ENCODE measurements at places on chromosomes 6 and 20.

DNA sequence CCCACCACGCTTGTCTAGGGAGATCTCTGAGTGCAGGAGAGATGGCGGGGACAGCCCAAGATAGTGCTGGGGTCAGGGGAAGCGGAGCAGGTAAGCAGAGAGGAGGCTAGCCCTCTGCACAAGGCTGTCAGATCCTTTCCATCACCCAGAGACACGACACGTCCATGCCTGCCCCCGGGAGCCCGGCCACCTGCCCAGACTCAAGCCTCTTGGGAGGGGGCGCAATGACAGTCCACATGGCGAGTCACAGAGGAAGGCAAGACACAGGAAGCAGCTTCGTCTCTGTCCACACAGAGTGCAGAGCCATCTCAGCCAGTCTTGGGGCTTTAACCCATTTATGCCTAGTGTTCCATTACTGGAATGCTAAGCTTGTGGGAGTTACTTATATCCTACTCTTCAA is 78.4 kb downstream of the PREX1 start:
- no peak for DNase-seq

- no peak for DNase-seq
These were observed 207.8 kb upstream of the KCNG1 start for GRCh38 chr20:51230727-51231126.

DNA sequence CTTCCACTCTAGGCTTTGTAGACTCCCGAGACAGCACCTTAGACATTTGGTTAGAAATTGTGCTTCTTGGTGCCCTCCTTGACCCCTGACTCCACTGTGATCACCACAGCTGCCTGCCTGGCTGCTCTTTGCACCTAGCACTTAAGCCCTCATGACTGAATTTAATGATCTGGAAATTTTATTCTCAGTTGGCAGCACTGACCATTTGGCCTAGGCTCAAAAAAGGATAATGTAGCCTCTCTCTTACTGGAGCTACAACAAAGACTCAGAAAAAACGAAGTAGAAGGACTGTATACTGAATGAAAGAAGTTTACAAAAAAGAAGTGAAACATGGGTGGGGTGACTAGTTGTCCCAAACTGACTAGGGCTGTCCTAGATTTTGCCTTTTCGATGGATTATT is 11.3 kb upstream of the ABRACL start:
- no peak for DNase-seq

DNA sequence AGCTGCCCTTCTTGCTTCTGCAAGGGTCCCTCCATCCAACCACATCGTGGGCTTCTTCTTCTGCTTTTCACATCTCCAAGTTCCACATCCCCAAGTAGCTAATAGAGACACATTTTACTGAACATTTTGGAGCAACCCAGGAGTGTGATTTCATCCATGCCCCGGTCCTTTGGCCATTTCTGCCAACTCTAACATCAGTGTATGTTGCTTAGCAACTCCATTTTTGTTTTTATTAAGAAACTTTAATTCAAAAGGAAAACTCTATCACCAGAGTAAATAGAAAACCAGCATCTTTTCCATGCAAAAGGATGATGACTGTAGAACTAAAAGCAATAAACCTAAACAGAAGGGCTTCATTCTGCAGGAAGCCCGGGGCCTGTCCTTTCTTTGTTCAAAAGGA is 32.7 kb upstream of the SULF2 start:
- DNase-seq: no peak

GRCh38 chr6:2695454-2696095 is 55.1 kb downstream of the MYLK4 start:
- no peak for DNase-seq

- DNase-seq: no peak
These were observed 138.1 kb downstream of the TBXT start for GRCh38 chr6:166029506-166029905.

- no peak for DNase-seq
These were observed 96.6 kb upstream of the MAN1A1 start for GRCh38 chr6:119446115-119446554.

DNA sequence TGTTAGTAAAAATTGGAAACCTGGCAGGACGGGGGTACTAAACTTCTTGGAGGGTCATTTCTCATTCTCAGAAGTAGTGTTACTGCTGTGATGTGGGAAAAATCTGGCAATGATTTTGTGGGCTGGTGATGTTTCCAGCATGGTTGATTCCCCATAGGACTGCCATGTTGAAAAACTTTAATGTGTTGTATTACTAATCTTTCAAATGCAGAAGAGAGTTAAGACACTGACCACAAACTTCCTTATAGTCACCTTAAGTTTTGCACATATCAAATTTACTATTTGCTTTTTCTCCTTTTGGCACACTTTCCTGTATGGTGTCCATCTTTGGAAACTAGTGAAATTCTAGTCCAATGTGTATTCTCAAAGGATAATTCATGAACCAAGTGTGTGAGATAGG is 236.2 kb upstream of the TAB2 start:
- DNase-seq: no peak

GRCh38 chr6:167485186-167485978 is 160.5 kb downstream of the TTLL2 start:
- no peak for DNase-seq

DNA sequence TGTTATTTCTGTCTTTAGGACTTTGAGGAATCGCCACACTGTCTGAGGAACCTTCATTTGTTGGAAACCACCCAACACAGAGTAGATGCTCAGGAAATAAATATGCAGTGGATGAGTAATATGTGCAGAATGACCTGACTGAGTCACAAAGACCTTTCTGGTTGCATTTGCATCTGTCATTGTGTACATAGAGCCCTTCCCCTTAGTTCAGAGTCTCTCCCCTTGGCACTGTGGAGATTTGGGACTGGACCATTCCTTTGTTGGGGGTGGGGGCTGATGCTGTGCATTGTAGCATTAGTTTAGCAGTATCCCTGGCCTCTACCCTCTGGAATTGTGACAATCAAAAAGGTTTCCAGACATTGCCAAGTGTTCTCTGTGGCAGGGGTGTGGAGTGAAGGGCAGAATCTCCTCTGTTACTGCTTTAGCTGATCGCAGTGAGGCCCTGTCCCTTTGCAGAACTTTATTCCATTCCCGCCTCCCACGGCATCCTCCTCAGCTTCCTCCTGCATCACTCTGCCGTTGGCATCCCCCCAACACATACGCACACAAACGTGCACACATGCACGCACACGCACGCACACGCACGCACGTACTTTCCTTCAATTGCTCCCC is 64.5 kb downstream of the EYA2 start:
- no peak for DNase-seq

DNA sequence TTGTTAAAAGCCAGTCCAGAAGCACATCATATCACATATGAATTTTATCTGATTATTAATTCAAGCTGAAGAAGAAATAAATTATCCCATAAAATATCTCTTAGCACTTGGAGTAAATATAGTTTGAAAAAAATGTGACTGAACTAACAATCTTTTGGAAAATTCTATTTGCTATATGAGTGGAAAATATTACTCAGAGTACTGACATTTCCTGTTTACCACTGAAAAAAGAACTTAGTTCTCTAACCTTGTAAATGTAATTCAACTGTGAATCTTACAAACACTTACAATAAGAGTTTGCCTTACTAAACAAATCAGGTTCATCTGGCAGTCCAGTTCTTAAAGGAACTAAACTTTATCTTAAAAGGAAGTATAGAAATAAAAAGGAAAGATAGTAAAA is 44.2 kb downstream of the MOXD1 start:
- no peak for DNase-seq

GRCh38 chr6:30355281-30355680 is 10.3 kb downstream of the RPP21 start:
- DNase-seq: no peak

DNA sequence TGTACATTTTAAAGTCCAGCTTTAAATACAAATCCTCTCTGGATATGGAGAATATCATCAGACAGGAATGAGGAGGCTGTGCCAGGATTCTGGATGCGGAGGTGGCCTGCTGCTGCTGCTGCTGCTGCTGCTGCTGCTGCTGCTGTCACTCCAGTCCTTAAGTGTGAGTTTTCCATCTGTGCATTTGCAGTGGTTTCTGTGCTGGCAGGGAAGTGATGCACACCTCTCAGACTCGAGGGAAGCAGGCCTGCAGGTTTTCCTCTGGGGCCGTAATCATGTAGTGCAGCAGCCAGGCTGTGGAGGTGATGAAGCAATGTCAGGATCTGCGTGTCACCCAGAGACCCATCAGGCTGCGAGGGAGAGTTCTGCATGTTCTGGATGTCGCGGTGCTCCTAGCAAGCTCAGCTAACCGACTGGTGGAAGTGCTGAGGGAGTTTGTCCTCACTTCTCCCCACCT is 32.0 kb downstream of the CFAP61 start:
- DNase-seq: no peak

DNA sequence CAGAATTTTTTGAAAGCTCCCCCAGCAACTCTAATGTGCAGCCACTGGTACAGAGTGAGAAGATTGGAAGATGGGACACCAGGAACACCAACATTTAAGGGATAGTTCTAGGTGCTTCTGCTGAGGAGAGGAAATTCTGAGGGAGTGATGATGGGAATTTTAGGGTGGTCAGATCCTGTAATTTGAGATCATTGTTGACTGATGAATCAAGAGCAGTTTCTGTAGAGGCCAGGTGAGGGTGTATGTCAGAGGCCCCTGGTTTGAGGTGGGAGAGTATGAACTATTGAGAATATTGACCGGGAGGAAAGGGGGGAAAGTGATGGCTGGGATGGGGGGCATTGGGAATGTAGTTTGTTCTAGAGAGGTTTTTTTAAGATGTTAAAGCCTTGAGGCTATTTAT is 47.2 kb downstream of the PTPRA start:
- no peak for DNase-seq

GRCh38 chr20:48205786-48206185 is 420.5 kb upstream of the SULF2 start:
- DNase-seq: no peak

GRCh38 chr6:106964099-106964498 is 10.4 kb downstream of the CD24 start:
- DNase-seq: no peak

DNA sequence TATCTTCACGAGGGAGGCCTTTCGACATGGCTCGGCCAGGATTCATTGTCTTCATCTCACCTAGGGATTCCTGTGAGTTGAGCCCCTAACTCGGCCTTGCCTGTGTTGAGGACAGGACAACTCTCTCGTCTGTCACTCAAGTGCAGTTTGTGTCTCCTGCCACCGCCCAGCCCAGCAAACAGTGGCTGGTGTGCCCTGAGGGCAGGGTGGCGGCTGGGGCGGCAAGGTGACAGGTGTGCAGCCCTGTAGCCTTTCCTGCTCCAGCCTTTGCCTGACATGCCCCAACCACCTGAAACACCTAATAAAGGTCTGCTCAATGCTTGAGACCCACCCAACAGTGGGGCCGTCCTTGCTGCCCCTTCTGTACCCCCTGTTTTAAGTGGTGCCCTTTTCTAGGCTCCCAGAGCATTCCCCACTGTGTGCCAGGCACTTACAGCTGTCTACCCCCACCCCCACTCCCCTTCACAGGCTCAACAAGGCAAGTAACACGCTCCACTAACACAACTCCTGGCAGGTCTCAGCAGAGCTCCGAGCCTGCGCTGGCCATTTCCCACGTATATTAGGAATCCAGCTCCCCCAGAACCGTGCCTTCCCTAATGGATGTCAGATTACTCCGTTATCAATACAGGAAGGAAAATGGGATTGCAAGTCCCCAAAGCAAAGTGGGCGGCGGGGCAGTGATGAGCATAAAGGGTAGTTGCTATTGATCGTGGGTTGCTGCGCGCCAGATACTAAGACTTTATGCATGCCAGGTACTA is 17.7 kb downstream of the GFRA4 start:
- no peak for DNase-seq

- DNase-seq: no peak
These were observed 71.6 kb downstream of the SH3BGRL2 start for GRCh38 chr6:79702691-79703090.

GRCh38 chr6:129209355-129209754 is 326.4 kb downstream of the LAMA2 start:
- no peak for DNase-seq

DNA sequence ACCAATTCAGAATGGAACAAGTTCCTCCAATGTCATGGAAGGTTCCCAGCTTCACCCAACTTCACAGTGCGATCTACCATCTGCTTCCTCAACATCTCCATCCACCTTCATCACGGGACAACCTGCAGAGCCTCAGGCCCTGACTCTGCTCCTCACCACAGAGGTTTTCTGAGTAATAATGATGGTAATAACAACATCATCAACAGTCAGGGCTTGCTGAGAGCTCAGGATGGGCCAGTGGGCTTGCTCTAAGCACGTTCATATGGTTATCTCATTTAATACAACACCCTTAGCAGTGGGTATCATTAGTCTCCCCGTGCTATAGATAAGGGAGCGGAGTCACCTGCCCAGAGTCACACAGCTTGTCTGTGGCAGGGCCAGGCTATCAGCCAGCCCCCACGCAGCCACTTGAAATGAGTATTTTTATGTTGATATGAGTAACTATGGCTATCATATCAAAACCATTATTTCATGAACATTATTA is 38.6 kb downstream of the PREX1 start:
- DNase-seq: no peak

DNA sequence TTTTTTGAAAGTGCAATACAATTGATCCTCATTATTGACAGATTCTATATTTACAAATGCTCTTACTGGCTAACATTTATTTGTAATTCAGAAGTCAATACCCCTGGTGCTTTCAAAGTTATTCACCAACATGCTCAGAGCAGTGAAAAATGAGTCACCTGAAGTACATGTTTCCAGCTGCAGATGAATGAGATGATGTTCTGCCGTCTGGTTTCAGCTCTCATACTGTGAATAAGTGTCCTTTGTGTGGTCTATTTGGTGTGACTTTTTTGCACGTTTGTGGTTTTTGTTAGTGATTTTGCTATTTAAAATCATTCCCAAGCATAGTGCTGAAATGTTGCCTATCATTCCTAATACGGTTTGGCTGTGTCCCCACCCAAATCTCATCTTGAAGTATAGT is 22.3 kb upstream of the EYA4 start:
- DNase-seq: no peak

DNA sequence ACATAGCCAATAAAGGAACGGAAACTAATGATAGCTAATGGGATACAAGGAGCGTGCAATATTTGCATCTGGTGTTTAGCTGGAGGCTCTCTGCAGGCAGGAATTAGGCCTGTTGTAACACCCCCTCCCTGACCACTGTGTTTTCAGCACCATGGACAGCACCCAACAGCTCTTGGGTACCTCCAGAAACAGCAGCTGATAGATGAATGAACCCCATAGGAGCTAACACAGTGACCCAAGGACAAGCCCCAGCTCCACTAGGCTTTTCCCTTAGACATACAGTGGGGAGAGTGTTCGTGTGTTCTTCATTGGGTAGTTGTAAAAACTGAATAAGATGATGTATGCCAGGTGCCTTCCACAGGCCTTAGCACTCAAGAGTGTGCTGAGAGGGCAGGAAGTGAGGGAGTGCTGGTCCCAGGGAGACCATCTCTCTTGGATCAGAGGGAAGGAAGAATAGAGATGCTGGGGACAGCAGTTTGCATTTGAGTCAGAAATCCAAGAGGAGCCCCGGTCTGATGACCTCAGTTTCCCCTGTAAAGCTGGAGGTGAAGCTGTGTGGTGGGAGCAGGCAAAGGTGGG is 161.3 kb downstream of the PHACTR3 start:
- no peak for DNase-seq

DNA sequence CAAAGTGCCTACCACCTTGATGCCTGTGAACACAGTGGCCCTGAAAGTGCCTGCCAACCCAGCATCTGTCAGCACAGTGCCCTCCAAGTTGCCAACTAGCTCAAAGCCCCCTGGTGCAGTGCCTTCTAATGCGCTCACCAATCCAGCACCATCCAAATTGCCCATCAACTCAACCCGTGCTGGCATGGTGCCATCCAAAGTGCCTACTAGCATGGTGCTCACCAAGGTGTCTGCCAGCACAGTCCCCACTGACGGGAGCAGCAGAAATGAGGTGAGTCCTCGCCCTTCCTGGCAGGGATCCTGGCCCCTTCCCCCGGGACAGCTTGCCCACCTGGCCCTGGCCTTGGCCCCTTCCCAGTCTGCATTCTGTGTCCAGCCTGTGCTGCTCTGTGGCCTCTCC is 17.9 kb downstream of the MAVS start:
- no peak for DNase-seq

Data from NCI-H1048 (cell line).